Uterus (tissue), 4 donors: ENCODE measurements at places on chromosomes 7 and 10. TPM values are rescaled to one million over a fixed set of nuclear protein-coding genes. Genes with fewer than 3 reads are reported as not detected.

GRCh38 chr10:125149680-125150047, 10.7 kb downstream of the CTBP2 start:
- no peak for DNase-seq

DNA sequence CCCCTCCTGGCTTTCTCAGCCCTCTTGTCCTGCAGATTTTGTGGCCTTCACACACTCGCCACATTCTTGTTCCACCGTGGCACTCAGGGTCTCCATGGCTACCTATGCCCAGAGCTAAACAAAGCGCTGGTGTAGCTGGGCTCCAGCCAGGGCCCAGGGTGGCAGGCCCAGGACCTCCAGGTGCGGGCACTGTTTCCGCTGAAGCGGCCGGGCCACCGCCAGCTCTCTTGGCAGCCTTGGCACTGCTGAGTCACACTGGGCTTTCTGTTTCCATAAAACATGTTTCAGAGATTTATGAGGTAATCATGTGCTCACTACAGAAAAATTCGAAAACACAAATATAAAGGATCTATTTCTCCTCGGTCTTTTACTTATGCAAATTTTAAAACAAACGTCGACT, 51.3 kb downstream of the AOC1 start:
- DNase-seq: peak; percentile 62

- no peak for DNase-seq
Measured at GRCh38 chr7:17912536-17913235, 27.6 kb downstream of the SNX13 start.

Gene KAT6B
- total RNA-seq: 71.2 TPM

Gene EPHB6
- total RNA-seq: 34.6 TPM

DNA sequence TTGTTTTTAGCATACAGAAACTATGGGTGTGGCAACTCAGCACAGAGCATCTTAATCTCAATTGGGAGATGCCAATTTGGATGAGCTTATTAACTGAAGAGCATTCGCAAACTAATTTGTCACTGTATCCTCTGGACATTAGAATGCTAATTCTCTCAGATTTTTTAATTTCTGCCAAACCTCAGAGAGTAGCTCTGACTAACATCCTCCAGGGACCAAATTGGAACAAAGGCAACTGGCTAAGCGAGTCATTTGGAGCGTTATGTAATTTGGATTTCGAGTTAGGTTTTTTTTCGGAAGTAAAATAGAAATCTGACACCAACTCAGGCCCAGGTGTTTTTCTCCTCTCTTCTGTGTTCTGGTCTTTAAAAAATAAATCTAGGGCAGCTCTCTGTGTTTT, 201.9 kb downstream of the BMPER start:
- DNase-seq: peak; percentile 33

GRCh38 chr7:42770114-42770513, 141.8 kb downstream of the C7orf25 start:
- DNase-seq: no peak

- DNase-seq: no peak
Measured at GRCh38 chr7:85262891-85263290, 76.0 kb upstream of the SEMA3D start.

Gene TMEM270
- total RNA-seq: not detected

- DNase-seq: no peak
Measured at GRCh38 chr10:125035136-125035535, 93.2 kb downstream of the ZRANB1 start.

DNA sequence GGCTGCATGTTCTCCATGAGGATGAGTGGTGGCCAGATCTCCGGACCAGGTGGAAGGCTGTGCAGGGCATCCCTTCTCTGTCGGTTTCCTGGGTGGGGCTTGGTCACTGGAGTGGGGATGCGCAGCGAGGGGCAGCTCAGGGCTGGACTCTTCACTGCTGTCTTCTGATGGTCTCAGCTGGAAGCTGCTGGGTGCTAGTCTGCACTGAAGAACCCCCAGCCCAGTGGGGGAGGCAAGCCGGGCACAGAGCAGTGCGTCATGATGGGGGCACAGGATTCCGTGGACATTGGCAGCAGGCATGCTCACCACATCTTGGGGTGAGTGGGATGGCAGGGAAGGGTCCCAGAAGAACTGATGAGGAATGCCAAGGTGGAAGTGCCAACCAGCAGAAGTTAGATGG, 39.8 kb downstream of the EEPD1 start:
- DNase-seq: no peak

Gene LZTS2
- total RNA-seq: 51.5 TPM

DNA sequence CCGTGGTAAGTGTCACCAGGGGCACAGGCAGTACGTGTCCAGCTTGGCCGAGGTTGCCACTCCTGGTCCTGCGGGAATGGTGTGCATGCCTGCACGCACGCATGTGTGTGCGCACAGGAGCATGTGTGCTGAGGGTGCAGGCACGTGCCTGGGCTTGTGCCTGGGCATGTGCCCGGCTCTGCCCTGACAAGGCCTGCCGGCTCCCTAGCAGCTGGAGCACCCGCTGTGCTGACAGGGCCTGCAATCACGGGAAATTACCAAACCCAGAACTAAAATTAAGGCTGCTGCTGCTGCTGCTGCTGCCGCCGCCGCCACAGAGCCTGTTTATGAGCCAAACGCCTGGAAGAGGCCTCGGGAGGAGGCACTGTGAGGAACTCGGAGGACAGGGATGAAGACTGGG, 28.7 kb downstream of the GHRHR start:
- DNase-seq: no peak

- no peak for DNase-seq
Measured at GRCh38 chr10:77251297-77252013, 386.2 kb downstream of the KCNMA1 start.

DNA sequence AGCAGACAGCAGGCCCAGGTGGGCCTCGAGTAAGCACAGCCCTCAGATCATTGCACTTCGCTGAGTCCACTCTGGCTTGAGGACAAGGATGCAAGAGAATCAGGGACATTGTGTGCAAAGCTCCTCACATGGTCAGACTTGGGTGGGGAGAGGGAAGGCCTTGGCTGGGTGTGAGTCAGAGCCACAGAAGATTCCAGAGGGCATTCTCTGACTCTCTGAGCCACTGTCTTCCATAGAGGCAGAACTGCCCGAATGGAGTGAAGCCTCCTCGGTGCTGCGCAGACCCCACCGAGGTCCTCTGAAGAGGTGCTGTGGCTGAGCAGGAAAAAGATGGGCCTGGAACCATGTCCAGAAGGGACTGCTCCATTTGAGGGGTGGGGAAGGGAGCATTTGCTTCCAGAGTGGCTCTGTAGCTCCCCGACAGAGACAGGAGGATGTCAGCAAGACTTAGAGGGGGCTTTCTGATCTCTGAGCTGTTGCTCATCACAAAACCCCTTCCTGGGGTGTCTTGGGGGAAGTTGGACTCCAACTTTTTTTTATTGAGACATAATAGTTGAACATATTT, 120.8 kb downstream of the PTPN20 start:
- DNase-seq: no peak

Gene HMX2
- total RNA-seq: not detected

Gene SPDYE9
- 0.14 TPM for total RNA-seq

GRCh38 chr10:62935022-62935421, 118.9 kb upstream of the EGR2 start:
- no peak for DNase-seq

Gene CPED1
- 194 TPM for total RNA-seq

DNA sequence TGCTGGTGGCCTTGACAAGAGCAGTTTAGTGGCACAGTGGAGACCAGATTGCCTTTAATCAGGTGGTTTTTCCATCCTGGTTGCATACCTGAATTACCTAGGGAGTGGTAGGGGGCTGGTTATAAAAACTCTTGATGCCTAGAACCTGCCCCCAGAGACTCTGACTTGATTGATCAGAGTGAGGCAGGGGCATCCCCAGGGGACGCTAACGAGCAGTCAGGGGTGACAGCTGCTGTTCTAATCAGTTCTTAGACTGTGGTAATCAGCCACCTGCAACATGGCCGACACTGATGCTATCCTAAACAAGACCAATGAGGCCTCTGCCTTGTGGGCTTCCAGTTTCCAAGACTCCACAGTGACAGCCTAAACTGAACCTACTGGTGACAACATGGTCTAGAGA, 2.0 kb upstream of the OPALIN start:
- DNase-seq: no peak

- no peak for DNase-seq
Measured at GRCh38 chr7:4147926-4148620, 534.0 kb upstream of the FOXK1 start.

Gene NPY4R
- not detected for total RNA-seq

DNA sequence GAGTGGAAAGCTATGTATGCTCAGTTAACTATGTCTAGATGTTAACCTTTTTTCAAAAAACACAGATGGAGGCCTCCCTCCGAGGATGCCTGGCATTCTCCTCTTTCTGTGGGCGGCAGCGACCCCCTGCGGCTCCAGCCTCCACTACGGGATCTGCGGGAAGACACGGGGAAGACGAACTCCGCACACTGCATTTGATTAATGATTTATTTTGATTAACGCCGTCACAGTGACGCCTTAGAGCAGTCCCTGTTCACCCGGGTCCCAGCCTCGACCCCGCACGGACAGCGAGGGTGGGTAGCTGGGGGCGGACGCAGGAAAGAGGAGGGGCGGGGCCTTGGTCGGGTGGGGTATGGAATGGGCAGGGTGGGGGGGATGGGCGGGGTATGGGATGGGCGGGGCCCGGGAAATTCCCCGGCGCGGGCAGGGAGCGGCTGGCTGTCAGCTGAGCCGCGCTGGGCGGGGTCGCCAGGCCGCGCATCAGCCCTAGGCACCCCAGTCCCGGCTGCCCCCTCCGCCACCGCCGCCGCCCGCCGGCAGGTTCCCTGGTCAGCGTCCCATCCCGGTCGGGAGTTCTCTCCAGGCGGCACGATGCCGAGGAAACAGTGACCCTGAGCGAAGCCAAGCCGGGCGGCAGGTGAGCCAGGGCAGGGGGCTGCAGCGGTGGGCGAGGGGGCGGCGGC, at the start of gene OPTN:
Gene OPTN (plus strand): TSS at position 498 of the 683 bp plus-strand sequence. CDS start 8,960 bp downstream, outside the sequence.
- peak; percentile 79 for DNase-seq

Gene CYP2W1
- total RNA-seq: not detected

DNA sequence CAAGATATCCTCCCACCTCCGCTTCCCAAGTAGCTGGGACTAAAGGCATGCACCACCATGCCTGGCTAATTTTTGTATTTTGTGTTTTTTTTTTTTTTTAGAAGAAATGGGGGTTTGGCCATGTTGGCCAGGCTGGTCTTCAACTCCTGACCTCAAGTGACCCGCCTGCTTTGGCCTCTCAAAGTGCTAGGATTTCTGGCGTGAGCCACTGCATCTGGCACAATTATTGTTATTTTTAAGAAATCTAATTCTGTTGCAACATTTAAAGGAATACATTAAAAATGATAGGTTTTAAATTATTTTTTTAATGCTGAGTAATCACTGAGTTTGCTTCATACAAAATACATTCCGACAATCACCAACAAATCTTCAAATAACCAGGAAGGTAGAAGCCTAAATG, 178.1 kb upstream of the SEMA3E start:
- DNase-seq: no peak

DNA sequence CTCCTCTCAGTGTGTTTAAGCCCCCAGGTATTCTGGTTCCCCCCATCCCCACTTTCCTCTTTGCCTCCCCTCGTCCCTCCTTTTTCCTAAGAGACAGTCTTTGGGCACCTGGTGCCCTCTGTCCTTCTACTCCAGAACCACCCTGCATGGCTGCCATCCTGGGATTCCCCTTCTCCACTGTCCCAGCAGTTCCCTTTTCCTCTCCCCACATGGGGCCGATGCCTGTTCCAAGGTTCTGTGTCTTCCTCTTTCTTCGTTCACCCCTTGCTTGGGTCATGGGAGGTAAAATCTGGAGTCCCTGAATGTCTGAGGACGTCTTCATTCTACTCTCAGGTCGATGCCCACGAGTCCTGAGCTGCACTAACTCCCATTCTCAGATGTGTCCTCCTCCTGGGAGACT, 120.8 kb downstream of the TAX1BP1 start:
- DNase-seq: no peak

GRCh38 chr10:10533437-10533836, 484.2 kb upstream of the CELF2 start:
- no peak for DNase-seq

Gene ECD
- total RNA-seq: 18.4 TPM

DNA sequence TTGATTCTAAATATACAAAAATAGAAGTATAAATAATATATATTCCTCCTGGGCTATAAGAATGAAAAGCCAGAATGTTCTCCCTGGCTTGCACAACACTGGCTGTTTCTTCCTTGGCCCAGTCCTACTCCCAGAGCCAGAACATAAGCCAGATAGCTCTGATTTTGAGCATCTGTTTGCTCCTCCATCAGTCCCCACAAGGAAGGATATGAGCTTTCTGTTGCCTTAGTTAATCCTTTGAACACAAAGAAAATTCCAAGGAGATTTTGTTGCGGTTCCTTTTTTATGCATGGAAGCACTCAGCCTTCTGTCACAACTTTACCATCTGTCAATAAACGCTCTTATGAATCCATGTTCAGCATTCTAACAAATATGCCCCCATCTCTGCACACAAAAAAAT, 361.8 kb downstream of the IPMK start:
- DNase-seq: no peak

GRCh38 chr7:35735396-35735795, 40.5 kb upstream of the HERPUD2 start:
- no peak for DNase-seq

GRCh38 chr10:102517553-102517952, 13.8 kb downstream of the SUFU start:
- DNase-seq: no peak
